LNCaP clone FGC (cell line): ENCODE measurements at places on chromosomes 2 and 18.

DNA sequence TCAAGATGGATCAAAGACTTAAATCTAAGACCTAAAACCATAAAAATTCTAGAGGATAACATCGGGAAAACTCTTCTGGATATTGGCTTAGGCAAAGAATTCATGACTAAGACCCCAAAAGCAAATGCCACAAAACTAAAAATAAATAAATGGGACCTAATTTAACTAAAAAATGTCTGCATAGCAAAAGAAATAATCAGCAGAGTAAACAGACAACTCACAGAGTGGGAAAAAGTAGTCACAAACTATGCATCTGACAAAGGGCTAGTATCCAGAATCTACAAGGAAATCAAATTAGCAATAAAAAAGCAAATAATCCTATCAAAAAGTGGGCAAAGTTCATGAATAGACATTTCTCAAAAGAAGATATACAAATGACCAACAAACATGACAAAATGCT lies 18.2 kb upstream of the ASB18 start:
- no peak for DNase-seq

GRCh38 chr2:106138543-106139237 lies 55.4 kb downstream of the UXS1 start:
- peak; percentile 34 for DNase-seq

GRCh38 chr2:45680351-45680967 lies 29.0 kb downstream of the PRKCE start:
- DNase-seq, result no peak

- DNase-seq, result no peak
These were observed 14.4 kb upstream of the RPE start for GRCh38 chr2:209988010-209988409.

DNA sequence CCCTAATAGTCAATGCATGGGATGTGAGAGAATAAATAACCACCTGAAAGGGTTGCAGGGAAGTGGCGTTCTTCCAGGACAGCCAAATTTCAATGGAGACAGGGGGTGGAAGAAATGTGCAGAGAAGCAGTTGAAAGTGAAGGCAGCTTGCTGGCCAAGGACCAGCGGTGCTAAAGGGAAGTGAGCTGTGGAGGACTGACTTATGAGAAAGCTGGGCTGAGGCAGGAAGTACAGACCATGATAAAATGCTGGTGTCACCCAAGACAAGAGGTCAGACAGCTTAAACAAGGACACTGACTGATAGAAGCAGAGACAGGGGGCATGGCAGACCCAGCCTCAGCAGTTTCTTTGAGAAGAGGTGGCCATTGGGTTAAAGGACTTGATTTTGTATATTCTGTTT lies 106.7 kb downstream of the DTNB start:
- no peak for DNase-seq

- no peak for DNase-seq
These were observed 33.5 kb downstream of the RHBDD1 start for GRCh38 chr2:226869371-226869770.

- DNase-seq, result no peak
These were observed 247.3 kb downstream of the TTC32 start for GRCh38 chr2:19654310-19655090.

DNA sequence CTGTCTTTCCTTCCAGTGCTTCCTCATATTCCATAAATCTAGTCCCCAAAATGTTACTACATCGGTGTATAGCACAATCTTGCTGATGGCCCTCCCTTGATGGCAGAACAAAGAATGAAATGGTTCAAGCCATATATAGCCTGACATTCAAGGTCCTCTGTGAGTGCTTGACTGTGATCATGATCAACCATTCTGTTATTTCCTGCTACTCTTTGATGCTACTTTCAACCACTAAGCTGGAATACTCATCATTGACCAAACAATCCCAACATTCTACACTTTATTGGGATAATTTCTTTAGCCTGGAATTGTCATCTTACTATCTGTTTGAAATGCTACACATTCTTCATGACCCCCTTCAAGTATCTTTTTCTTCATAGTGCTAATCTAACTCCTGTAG lies 633.9 kb downstream of the PLCL1 start:
- DNase-seq, result no peak

DNA sequence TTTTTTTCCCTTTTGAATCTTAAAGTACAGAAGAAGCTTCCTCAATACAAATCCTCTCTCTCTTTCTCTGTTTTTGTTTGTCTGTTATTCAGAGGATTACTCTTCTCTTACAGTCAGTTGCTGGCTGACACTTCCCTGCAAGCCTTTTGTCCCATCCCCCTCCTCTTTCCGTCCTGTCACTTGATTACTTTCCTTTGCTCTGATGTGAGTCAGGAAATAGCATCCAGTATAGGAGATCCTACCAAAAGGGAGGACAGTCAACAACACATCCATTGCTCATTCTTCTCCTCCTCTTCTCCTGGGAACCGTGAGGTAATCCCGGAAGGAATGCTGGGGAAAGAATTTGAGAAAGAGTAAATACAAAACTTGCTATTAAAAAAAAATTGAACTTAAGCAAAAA lies 79.3 kb upstream of the SCN7A start:
- DNase-seq, result no peak

GRCh38 chr2:126891681-126892500 lies 6.8 kb upstream of the TEX51 start:
- no peak for DNase-seq

- DNase-seq, result no peak
These were observed 55.3 kb upstream of the STK17B start for GRCh38 chr2:196226707-196227065.

GRCh38 chr2:195121341-195121740 lies 535.7 kb upstream of the SLC39A10 start:
- DNase-seq, result no peak

DNA sequence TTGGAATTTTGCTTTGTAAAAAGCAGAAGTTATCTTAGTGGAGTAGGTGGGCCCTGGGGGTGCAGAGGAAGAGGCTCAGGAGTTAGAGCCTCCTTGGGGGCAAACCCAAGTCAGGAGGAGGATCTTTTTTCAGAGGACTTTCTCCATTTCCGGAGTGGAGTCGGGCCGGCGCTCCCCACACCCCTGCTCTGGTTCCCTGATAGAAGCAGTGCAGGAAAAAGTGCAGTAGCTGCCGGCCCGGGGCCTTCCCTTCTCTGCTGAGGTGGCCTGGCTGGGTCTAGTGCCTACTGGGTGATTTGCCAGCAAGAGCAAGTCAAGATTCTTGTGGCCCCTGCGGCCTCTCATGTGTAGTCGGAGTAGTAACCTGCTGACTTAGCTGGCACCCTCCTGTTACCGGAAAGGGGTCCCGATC lies 124.2 kb upstream of the HS6ST1 start:
- DNase-seq, result peak; percentile 3

DNA sequence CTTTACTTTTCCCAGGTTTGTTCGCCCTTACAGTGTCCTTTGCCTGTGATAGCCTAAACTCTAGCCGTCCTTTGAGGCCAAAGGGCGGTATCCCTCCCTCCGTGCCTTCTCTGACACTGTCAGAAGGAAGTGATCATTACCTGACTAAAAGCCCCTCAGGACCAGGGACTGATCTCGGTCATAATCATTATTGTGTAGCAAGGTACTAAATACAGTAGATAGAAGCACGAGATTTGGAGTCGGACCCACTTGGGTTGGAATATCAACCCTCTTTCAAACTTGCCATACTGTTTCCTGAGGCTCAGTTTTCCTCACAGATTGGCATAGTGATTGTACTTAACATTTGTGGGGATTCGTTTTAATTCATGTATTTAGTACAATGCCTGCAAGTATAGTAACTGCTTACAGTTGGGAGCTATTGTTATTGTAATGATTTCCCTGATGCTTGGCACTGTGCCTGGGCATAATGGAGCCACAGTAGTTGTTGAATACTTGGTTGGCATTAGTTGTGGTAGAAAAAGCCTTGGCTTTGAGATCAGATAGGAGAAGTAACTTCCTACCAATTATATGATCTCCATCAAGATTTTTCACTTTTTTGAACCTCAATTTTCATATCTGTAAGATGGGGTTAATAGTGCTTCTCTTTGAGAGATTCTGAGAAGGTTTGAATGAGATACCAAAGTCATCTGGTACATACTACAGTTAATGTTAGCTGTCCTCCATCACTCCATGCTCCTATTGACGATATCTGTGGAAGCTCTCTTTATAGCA lies 836 bp downstream of the STK11IP start:
- no peak for DNase-seq

GRCh38 chr2:225691711-225692110 lies 292.2 kb downstream of the NYAP2 start:
- DNase-seq, result no peak

GRCh38 chr18:44828080-44828479 lies 147.4 kb downstream of the SETBP1 start:
- no peak for DNase-seq

- no peak for DNase-seq
These were observed 231.4 kb downstream of the SEPTIN10 start for GRCh38 chr2:109382226-109382895.

DNA sequence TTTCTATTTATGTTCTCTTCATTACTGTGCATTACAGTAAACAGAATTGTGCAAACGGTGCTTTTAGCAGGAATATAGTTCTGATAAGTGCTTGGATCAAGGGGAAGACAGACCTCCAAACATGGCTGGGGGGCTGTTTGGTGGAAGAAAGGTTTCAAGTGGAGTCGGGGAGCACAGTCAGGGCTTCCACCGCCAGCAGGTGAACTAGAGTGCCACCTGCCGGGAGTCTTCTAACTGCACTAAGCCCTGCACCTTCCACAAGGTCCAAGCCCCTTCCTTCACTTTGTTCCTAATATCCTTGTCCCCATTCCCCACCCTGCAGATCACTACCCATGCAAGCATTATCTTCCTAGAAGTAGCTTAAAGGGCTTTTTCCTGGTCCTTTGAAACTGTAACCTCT lies 11.1 kb downstream of the ONECUT2 start:
- DNase-seq, result no peak

GRCh38 chr2:174624895-174625430 lies 27.4 kb upstream of the WIPF1 start:
- no peak for DNase-seq
